ENCODE measurements at places on chromosomes 12 and 14.

DNA sequence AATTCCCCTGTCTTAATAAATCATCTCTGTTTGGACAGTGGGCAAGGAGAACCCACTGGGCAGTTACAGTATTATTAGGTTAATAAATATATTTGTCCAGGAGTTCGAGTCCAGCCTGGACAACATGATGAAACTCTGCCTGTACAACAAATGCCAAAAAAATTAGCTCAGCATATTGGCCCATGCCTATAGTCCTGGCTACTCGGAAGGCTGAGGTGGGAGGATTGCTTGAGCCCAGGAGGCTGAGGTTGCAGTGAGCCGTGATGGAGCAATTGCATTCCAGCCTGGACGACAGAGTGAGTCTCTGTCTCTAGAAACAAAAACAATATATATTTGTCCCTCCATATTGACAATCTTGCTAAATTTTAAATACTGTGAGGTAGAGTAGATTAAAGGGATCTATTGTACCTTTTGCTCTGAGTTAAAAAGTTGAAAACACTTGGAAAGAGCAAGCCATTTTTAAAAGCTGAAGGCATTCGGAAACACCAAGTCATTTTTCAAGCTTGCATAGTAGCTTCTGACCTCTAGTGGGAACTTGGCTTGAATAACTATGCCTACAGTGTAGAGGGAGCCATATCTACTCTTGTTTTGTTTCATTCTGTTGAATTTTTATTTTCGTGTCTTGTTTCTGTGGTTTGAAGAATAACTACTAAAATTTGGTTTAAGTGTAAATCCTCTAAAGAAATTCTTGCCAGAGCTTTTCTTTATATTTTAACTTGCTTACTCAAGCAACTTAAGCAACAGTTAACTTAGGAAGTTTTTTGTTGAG lies 14.6 kb upstream of the EEA1 start:
- no peaks in the 10 kb centered on the region for H3K4me1 ChIP-seq
- H3K27me3 ChIP-seq: peaks cover 8% of the 10 kb centered on the region
- DNase-seq: no peak
- no peaks in the 10 kb centered on the region for H3K36me3 ChIP-seq
- H3K27ac ChIP-seq: no peak overlapping the region

DNA sequence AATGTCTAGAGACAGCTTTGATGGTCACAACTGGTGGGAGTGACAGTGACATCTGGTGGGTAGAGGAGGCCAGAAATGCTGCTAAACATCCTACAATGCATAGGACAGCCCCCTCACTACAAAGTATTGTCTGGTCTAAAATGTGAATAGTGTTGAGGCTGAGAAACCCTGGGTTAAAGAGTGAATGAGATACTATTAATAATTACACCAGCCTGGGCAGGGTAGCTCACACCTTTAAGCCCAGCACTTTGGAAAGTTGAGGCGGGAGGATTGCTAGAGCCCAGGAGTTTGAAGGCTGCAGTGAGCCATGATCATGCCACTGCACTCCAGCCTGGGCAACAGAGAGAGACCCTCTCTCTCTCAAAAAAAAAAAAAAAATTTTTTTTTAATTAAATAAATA lies 11.1 kb downstream of the SVOP start:
- H3K4me1 ChIP-seq: no peaks in the 10 kb centered on the region
- no peak overlapping the region for H3K4me3 ChIP-seq
- no peaks in the 10 kb centered on the region for H3K36me3 ChIP-seq
- no peak for DNase-seq
- H3K27ac ChIP-seq: no peak overlapping the region

DNA sequence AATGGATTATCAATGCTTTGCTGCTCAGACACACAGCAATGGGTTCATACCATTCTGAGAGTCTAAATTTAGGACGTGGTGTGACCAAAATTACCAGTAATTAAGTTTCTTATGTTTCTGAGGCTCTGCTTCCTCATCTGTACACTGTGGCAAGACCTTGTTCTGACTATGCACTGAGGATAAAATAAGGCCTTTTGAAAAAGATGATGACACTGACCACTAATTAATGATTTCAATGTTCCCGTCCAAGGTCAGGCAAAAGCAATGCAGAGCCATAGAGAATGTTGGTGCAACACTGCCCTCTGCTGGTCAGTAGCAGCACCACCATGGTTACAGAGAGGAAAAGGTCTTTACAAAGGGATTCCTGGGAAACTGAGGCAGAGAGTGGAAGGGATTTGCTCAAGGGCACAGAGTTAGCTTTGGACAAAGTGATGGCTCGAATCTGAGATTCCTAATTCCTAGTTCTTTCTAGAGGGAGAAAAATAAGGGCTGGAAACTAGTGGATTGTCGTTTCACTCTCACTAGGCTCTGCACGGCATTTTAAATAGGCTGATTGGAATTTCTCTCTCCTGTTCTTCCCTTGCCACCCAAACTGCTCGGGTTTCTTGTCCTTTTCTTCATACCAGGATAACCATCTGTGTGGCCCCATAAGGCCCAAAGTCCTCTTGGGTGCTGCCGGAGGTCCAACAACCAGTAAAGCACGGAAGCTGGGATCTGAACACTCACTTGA lies 22.3 kb upstream of the P2RX7 start:
- DNase-seq: peak; percentile 40
- H3K4me1 ChIP-seq: peaks cover 8% of the 10 kb centered on the region
- no peaks in the 10 kb centered on the region for H3K36me3 ChIP-seq
- peak overlapping the region; percentile 21 for H3K27ac ChIP-seq
- H3K4me3 ChIP-seq: no peak overlapping the region

- no peaks in the 10 kb centered on the region for H3K27me3 ChIP-seq
- H3K4me1 ChIP-seq: no peaks in the 10 kb centered on the region
- no peak overlapping the region for H3K27ac ChIP-seq
- H3K36me3 ChIP-seq: no peaks in the 10 kb centered on the region
- DNase-seq: no peak
Measured at GRCh38 chr14:63178912-63179311, 25.3 kb upstream of the RHOJ start.

DNA sequence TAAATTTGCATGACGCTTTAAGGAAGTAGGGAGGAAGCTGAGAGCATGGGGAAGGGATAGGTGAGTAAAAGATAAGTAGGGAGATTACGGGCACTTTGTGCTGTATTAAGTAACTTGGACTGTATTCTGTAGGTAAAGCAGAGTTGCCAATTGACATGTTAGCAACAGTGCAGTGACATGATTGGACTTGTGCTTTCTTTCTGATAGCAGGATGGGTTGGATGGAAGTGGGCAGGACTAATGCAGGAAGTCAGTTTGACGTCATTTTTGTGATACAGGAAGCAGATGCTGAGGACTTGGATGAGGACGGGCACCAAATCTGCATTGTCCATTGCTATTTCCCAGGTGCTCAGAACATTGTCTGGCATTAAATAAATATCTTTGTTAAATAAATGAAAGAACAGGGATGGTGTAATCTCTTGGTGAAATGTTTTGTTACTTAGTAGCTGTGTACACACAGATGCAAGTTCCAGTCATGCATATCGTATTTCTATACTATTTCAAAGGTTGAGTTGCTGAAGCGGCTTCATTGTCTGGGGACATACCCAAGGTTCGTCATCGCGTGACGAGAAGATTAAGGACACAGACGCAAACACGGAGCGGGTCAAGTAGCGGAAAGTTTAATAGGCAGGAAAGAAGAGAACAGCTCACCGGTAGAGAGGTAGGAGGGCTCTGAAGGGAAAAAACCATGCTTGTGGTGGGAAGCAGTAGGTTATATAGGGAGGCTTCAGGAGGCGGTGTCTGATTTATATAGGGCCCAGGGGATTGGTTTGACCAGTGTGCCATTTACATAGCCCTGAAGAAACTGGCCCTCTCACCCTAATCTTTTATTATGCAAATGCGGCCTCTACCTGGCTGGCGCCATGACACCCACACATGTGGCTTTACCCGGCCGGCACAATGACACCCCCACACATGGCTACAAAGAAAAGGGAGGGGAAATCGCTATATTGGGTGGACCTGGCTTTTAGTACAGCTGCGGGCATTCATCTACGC lies 30.7 kb downstream of the GUCY2C start:
- H3K36me3 ChIP-seq: no peaks in the 10 kb centered on the region
- H3K4me1 ChIP-seq: peaks cover 5% of the 10 kb centered on the region
- no peak for DNase-seq
- H3K27me3 ChIP-seq: peaks cover 7% of the 10 kb centered on the region
- H3K27ac ChIP-seq: no peak overlapping the region
- H3K4me3 ChIP-seq: no peak overlapping the region

DNA sequence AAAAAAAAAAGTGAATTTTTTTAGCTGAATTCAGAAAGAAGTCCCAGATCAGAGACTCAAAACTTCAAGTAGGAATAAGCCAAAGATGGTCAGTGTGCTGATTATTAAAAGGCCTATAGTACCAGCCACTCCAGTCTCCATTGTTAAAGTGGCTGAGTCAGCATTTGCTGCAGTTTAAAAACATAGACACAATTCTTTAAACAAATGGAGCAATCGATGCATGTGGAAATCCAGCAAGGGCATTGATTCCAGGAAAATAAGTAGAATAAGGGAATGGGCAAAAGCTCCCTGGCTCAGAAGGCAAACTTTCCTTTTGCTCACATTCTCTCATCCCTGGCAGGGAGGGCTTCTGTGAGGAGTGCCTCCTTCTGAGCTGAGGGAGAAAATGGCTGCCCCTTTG lies 317.6 kb downstream of the LRIG3 start:
- H3K27ac ChIP-seq: no peak overlapping the region
- H3K36me3 ChIP-seq: no peaks in the 10 kb centered on the region
- no peaks in the 10 kb centered on the region for H3K4me1 ChIP-seq
- H3K27me3 ChIP-seq: peaks cover 1% of the 10 kb centered on the region
- no peak overlapping the region for H3K4me3 ChIP-seq
- DNase-seq: no peak

DNA sequence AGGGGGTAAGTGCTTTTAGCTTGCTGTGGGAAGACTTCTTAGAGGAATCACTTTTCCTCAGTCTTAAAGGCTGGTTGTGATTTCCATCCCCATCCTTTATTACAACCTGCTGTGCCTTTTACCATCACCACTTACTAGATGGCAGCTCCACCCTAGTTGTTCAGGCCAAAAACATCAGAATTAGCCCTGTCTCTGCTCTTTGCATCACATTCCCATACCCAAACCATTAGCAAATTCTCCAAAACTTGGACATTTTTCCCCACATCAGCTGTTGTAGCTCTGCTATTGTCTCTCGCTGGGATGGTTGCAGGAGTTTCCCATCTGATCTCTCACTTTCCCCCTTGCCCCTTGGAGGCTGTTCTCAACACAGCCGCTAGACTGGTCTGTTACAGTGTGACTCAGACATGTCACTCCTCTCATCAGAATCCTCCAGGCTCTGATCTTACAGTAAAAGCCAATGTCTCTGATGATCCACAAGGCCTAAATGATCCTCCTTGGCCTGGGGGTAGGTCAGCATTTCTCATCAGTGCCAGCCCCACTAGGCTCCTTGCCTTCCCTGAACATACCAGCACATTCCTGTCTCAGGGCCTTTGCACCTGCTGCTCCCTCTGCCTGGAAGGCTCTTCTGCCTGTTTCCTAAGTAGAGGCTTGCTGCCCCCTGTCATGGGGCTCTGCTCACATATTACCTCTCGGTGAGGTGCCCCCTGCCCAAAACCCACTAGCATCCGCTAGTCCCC lies 102.5 kb downstream of the BEGAIN start:
- no peak for DNase-seq
- peaks cover 4% of the 10 kb centered on the region for H3K36me3 ChIP-seq
- no peak overlapping the region for H3K27ac ChIP-seq
- H3K4me3 ChIP-seq: no peak overlapping the region

- DNase-seq: no peak
- peaks cover 13% of the 10 kb centered on the region for H3K27me3 ChIP-seq
- H3K36me3 ChIP-seq: no peaks in the 10 kb centered on the region
- H3K4me1 ChIP-seq: no peaks in the 10 kb centered on the region
- no peak overlapping the region for H3K4me3 ChIP-seq
- no peak overlapping the region for H3K27ac ChIP-seq
Measured at GRCh38 chr14:34241185-34241711, 220.8 kb downstream of the SPTSSA start.

DNA sequence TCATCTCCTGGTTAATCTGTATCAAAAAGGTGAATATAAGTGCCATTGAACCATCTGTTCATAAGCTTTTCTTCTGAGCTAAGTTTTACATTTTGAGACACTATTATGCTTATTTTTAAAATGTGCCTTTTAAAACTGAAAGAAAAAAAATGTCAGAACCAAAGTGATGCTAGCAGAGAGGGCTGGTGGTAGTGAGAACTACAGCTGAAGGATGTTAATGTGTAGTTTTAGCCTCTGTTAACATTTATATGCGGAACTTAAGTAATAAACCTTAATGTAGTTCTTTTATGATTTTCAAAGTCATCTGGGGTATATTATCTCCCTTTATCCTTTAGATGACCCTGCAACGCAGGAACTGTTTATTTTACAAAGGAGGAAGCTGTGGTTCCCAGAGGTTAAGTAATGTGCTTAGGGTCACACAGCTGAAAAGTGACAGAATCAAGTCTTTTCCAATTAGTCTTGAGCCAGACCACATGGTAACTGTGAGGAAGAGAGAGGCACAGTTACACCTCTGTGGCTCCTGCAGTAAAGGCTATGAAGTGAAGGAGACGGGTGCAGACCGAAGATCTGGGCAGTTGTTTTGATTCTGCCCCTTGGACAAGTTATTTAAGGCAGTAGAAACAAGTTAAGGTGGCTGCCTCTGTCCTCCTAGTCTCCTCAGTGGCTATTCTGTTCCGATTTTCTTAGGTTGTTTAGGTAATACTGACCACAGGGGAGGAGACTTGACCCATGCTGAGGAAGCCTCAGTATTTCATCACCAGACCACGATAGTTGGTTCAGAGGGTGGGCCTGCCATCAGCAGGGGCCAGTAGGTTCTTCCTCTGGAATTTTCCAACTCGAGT lies 23.9 kb downstream of the GNG2 start:
- H3K36me3 ChIP-seq: peaks cover 49% of the 10 kb centered on the region
- H3K27ac ChIP-seq: peak overlapping the region; percentile 75
- no peaks in the 10 kb centered on the region for H3K27me3 ChIP-seq

- no peaks in the 10 kb centered on the region for H3K4me1 ChIP-seq
- no peak overlapping the region for H3K4me3 ChIP-seq
- no peak overlapping the region for H3K27ac ChIP-seq
- no peak for DNase-seq
Measured at GRCh38 chr14:94379291-94380224, 8.8 kb downstream of the SERPINA1 start.

DNA sequence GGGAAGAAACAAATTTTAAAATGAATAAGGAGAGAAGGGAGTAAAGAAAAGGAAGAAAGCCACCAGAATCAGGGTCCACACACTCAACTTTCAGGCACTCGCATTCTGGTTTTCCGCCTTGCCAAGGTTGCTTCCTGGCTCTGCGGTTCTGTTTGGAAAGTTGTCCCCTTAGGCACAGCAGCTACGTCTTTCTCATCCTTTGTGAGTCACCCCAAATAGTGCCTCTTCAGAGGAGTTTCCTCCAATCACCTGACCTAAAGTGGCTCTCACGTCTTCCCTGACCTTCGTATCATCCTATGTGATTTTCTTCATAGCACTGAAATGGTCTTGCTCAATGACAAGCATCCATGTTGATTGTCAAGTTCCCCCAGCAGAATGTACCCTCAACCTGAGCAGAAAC lies 99.5 kb upstream of the TMCC3 start:
- no peaks in the 10 kb centered on the region for H3K36me3 ChIP-seq
- no peak overlapping the region for H3K4me3 ChIP-seq
- no peak overlapping the region for H3K27ac ChIP-seq
